RPMI7951 (cell line): ENCODE measurements at places on chromosomes 2 and 18.
A peak's percentile ranks its signal among the peaks of the same experiment; 100 is the strongest.

- DNase-seq, result no peak
These were observed 54.4 kb downstream of the TNS1 start for GRCh38 chr2:217948351-217948791.

- no peak for DNase-seq
These were observed 1256.2 kb upstream of the CRIM1 start for GRCh38 chr2:35099342-35099741.

GRCh38 chr18:51226068-51226467 is 28.6 kb upstream of the MEX3C start:
- peak; percentile 28 for DNase-seq

DNA sequence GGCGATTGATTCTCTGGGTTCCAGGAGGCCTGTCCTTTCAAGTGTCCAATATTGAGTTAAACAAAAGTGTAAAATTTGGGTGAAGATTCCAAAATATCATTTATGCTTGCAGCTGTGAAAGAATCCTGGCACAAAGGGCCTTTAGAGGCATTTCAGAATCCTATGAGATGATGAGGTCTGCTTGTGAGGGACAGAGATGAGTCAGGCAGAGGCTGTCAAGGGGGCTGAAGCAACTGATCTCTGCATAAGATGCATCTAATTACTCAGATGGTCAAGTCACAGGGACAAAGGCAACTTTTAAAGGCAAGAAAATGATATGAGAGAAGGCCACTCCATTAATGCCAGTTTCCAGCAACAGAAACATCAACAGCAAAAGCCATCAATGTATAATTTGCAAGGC is 78.8 kb downstream of the FHOD3 start:
- peak; percentile 57 for DNase-seq
